ENCODE measurements at places on chromosomes 11 and 22. TPM values are rescaled to one million over a fixed set of nuclear protein-coding genes. Genes with fewer than 3 reads are reported as not detected.
A peak's percentile ranks its signal among the peaks of the same experiment; 100 is the strongest.

PTPRJ gene
- 110 TPM for total RNA-seq

YWHAH gene
- 32.8 TPM for total RNA-seq

GRCh38 chr22:23282986-23283385, 102.7 kb downstream of the BCR start:
- peaks cover 45% of the 10 kb centered on the region for H3K36me3 ChIP-seq
- DNase-seq: no peak
- H3K4me1 ChIP-seq: peaks cover 52% of the 10 kb centered on the region
- H3K27ac ChIP-seq: no peak overlapping the region
- H3K4me3 ChIP-seq: no peak overlapping the region
- H3K27me3 ChIP-seq: no peaks in the 10 kb centered on the region

DNA sequence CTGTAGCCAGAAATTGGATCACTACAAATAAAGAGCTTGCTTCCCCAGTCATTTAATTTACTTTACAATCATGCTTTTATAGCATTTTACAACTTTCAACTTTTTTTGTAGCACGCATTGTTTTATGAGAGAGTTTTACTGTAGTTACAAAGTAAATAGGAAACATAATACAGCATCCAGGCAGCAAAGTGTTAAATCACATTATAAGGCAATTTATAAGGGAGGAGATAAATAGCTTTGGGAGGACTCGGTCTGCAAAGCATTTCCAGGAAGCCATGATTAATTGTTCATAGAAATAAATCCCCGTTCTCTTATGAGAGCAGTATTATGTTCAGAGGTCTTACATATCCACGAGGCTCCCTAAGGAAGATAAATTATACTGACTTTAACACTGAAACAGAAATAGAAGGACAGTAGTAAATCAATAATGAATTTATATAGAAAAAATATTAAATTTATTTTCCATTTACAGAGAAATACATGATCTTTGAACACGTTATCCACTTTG, 792.6 kb upstream of the RAG2 start:
- no peak for DNase-seq
- no peak overlapping the region for H3K4me3 ChIP-seq
- no peak overlapping the region for H3K27ac ChIP-seq
- H3K36me3 ChIP-seq: no peaks in the 10 kb centered on the region
- H3K27me3 ChIP-seq: no peaks in the 10 kb centered on the region

DNA sequence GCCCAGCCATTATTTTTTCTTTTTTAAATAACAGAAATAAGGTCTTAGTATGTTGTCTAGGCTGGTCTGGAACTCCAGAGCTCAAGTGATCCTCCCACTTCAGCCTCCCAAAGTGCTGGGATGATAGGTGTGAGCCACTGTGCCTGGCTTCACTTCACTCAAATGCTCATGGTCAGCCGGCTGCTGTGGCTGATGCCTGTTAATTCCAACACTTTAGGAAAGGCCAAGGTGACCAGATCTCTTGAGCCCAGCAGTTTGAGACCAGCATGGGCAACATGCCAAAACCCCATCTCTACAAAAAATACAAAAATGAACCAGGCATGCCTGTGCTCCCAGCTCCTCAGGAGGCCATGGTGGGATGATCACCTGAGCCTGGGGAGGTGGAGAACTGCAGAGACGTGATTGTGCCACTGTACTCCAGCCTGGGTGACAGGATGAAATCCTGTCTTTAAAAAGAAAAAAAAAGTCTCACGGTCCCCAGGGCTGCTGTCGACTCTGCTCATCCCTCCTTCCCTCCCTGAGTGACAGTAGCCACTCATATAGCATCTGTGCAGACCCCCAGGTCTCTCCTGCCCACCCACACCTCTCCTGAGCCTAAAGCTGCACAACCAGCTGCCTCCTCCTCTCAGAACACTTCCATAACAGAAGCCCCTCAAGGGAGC, 3.6 kb downstream of the YDJC start:
- no peak overlapping the region for H3K27ac ChIP-seq
- no peak for DNase-seq
- H3K4me3 ChIP-seq: no peak overlapping the region
- peaks cover 38% of the 10 kb centered on the region for H3K36me3 ChIP-seq
- H3K27me3 ChIP-seq: no peaks in the 10 kb centered on the region

CD3G gene
- total RNA-seq: 52.1 TPM

DNA sequence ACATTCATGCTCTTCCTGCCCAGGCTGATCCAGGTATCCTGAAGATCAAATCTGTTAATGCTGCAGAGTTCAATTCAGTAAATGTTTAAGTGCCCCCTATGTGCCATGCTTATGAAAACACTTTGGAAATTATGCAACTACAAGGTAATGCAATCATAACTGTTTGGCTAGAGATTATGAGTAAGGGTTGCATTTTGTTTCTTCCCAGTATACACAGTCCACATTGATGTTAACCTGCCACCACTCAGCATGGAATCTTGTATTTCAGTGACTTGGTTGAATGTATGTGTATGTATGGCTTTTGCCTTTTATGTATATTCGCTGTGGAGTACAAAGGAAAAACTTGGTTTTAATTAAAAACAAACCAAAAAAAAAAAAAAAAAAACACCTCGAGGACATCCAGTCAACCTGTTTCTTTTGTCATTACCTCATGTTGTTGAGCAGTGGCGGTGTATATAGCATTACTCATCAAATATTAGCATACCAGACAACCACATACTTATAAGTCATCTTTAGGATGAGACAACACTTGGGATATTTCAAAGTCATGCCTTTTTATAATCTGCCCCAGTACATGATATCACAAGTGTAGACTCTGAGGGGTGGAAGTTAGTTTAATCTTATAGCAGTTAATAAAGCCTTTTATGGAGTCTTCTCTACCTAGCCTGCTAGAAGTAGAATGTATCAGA, 86.1 kb upstream of the HORMAD2 start:
- H3K27ac ChIP-seq: no peak overlapping the region
- DNase-seq: no peak
- H3K36me3 ChIP-seq: peaks cover 39% of the 10 kb centered on the region
- H3K27me3 ChIP-seq: no peaks in the 10 kb centered on the region

- H3K4me1 ChIP-seq: no peaks in the 10 kb centered on the region
- H3K27ac ChIP-seq: no peak overlapping the region
- DNase-seq: no peak
- H3K36me3 ChIP-seq: no peaks in the 10 kb centered on the region
These were observed 6.0 kb upstream of the MS4A4A start for GRCh38 chr11:60274416-60274815.

- no peak for DNase-seq
- H3K4me1 ChIP-seq: no peaks in the 10 kb centered on the region
- H3K4me3 ChIP-seq: no peak overlapping the region
- no peaks in the 10 kb centered on the region for H3K27me3 ChIP-seq
- no peak overlapping the region for H3K27ac ChIP-seq
- H3K36me3 ChIP-seq: peaks cover 57% of the 10 kb centered on the region
These were observed 44.7 kb upstream of the TTC12 start for GRCh38 chr11:113269636-113270035.

OR4A16 gene
- not detected for total RNA-seq

DNA sequence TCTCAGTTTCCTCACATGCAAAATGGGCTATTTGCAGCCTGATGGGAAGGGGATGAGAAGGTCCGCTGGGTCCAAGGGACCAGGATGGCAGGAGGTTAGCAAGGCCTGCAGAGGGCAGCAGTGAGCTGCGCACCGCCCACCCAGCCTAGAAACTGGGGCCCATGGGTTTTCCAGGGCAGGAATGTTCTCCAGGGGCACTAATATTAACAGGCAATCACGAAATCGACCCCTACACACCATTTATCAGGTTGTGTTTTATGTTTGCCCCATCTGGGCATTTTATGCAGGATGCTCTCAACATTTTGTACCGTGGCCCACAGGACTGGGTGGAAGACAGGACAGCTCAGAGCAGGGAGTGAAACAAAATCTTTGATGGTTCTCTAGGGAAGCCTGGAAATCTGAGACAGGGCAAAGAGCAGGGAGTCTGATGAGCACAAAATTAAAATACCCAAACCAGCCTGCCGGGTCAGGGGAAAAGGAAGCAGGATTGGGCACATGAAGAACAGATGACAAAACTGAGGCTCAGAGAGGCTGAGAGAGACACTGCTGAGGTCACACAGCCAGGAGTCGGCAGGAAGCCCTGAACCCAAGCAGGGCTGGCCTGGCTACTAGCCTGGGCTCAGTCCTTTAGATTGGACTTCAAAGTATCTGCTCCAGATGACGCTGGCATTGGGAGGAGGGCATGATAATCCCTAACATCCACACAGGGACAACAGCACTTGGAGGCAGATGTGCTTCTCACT, 1.6 kb upstream of the BCR start:
- no peak overlapping the region for H3K4me3 ChIP-seq
- no peaks in the 10 kb centered on the region for H3K27me3 ChIP-seq
- H3K27ac ChIP-seq: no peak overlapping the region
- peak; percentile 69 for DNase-seq
- no peaks in the 10 kb centered on the region for H3K36me3 ChIP-seq

SEPTIN3 gene
- not detected for total RNA-seq

USP2 gene
- total RNA-seq: not detected

SERPIND1 gene
- total RNA-seq: 0.43 TPM

DGCR6 gene
- 5.8 TPM for total RNA-seq

CEP126 gene
- 8.5 TPM for total RNA-seq

- H3K36me3 ChIP-seq: no peaks in the 10 kb centered on the region
- H3K27ac ChIP-seq: no peak overlapping the region
- H3K4me1 ChIP-seq: peaks cover 6% of the 10 kb centered on the region
- no peaks in the 10 kb centered on the region for H3K27me3 ChIP-seq
These were observed 17.4 kb downstream of the SUSD2 start for GRCh38 chr22:24198682-24199052.

- no peak for DNase-seq
- no peaks in the 10 kb centered on the region for H3K36me3 ChIP-seq
- no peak overlapping the region for H3K27ac ChIP-seq
- H3K4me1 ChIP-seq: no peaks in the 10 kb centered on the region
- H3K4me3 ChIP-seq: no peak overlapping the region
These were observed 21.5 kb downstream of the PLEKHB1 start for GRCh38 chr11:73667891-73668290.

GRCh38 chr11:128837627-128838026, 29.5 kb downstream of the KCNJ1 start:
- no peaks in the 10 kb centered on the region for H3K27me3 ChIP-seq
- H3K36me3 ChIP-seq: no peaks in the 10 kb centered on the region
- no peak overlapping the region for H3K27ac ChIP-seq
- peaks cover 24% of the 10 kb centered on the region for H3K4me1 ChIP-seq
- no peak overlapping the region for H3K4me3 ChIP-seq

ZPR1 gene
- total RNA-seq: 92.6 TPM
